ENCODE measurements at places on chromosomes 11 and 22.

GRCh38 chr11:24575392-24575791 lies 78.5 kb downstream of the LUZP2 start:
- DNase-seq: no peak

DNA sequence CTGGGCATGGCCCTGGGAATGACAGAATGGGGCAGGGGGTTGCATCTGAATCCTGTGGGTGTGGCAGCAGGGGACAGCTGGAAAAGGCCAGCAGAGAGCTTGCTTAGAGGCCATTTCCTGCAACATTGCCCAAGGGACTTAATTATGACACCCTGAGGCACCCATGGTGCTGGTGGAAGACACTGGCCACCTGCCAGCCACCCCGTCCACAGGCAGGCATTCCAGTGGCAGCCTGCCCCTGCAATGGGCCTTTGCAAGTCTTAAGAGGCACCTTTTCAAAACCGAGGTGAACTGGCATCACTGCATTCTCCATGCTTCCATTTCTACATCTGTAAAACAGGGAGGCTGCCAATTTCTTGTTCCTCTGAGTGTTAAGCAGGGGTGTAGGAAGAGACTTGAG lies 21.6 kb upstream of the SUSD2 start:
- no peak for DNase-seq

DNA sequence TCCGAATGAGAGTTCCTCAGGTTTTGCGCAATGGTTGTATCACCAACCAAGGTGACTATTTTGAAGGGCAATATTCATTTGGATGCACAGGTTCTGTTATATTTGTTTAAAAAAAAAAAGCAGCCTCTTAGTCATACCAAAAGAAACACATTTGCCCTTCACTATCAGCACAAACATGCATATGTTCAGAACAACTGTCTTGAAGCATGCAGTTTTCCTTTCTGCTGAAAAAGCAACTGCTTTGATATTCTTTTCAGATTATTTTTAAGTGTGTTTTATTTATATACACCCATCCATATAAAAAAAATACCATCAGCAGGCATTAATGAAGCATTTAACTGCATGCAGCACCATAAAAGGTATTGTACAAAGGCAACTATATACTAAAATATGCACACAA lies 67.8 kb downstream of the RBFOX2 start:
- DNase-seq: no peak

GRCh38 chr11:13984616-13985450 lies 22.3 kb downstream of the SPON1 start:
- DNase-seq: peak; percentile 27

- DNase-seq: no peak
Observed at GRCh38 chr11:121681550-121682268, 228.9 kb upstream of the SORL1-AS1 start.

GRCh38 chr11:1330473-1330872 lies 21.0 kb upstream of the TOLLIP start:
- no peak for DNase-seq

DNA sequence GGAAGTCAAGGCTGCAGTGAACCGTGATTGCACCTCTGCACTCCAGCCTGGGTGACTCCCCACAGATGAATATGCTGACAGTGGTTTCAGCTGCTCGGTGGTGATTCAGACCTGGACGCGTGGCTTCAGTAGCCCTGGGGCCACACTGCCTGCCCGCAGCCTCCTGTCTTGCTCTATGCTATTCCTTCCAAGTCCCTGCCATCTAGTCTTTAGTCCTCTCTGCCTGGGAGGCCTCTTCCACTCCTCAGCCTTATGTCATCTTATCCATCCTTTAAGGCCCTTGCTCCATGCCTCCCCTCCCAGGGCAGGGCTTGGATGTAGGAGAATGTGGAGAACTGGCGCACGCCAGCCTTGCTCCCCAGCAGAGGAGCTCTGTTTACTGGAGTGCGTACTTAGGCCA lies 23.0 kb downstream of the YDJC start:
- DNase-seq: no peak

DNA sequence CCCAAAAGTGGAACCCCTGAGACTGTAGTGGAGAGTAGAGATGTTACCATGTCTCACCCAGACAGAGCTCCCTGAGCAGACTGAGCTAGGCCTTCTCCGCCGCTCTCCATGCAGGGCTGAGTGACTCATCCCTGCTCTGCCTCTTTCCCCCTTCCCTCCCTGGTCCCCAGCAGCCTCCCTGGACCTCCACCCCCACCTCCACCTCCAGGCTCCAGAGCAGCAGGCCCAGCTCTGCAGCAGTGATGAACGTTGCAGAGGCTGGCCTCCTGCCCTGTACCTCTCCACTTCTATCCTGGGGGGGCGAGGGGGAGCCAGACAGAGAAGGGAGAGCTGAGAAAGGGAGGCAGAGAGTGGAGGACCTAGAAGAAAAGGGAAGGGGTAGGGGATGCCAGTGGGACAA lies 19.3 kb upstream of the ARAP1 start:
- peak; percentile 80 for DNase-seq

DNA sequence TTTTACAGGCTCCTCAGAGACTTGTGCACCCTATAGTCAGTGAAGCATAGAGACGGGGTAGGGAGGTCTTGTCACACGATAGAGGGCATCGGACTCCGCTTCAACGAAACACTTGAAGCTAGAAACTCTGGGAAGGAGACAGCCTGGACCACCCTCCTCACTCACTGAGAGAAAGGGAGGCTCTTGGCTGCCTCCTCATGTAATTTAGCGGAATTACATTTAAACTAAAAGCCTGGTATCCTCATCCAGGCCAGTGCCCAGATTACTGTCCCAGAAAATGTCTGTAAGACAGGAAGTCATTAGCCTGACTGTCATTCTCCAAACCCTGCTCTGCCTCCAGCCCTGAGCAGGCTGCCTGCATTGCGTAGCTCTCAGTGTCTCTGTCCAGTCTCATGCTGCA lies 36.0 kb downstream of the TTLL1 start:
- no peak for DNase-seq

DNA sequence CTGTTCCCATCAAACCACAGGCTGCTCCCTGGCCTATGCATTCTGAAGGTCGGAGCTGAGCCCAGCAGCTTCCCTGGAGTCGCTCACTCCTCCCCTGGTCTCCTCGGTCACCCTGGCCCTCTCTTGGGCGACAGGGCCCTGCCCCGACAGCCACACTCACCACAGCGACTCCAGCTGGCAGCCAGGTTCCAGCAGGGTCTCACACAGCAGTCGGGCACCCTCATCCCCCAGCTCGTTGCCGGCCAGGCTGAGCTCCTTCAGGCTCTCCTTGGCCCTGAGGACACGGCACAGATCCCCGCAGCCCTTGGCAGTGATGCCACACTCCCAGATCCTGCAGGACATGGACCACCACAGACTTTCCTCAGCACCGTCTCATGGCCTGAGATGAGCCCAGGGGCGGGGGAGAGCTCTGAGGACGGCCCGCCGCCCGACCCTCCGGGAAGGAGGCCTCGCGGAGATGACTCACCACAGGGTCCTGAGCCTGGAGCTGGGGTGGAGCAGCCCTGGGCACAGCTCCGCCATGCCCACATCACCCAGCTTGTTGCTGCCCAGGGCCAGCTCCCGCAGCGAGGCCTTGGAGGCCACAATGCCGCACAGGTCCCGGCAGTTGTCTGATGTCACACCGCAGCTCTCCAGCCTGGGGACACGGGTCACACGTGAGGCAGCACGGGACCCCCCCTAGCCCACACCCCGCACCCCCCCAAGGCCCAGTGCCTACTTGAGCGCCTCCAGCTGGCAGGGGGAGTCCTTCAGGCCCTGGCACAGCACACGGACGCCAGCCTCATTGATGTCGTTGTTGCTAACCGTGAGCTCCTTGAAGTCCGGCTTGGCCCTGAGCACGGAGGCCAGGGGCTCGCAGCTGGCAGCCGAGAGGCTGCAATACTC lies 8.5 kb downstream of the RNH1 start:
- no peak for DNase-seq

DNA sequence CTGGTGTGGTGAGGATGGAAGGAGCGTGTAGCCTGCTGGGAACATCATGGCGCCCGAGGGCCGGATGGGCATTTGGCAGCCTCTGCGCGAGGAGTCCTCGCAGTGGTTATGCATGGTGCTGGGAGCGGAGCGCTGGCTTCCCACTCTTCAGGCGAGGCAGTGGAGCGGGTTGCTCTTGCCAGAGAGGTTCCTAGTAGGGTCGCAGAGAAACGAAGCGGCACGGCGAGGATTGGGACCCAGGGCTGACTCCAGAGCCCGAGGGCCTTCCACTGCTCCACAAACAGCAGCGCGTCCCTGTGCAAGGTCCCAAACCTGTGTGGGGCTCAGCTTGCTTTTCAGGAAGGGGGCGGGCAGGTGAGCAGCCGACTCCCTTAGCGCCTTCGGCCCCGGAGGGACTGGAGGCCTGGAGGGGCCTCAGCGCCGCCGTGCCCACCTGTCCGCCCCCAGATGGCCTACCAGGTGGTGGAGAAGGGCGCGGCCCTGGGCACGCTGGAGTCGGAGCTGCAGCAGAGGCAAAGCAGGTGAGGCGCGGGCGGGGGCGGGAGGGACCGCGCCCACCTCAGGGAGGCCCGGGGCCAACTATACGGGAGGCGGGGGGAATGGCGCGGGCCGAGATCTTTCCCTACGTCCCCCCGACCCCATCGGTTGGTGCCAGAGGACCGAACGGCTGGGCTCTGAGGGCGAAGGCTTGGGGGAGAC lies 7.2 kb downstream of the ATG16L2 start:
- DNase-seq: no peak

DNA sequence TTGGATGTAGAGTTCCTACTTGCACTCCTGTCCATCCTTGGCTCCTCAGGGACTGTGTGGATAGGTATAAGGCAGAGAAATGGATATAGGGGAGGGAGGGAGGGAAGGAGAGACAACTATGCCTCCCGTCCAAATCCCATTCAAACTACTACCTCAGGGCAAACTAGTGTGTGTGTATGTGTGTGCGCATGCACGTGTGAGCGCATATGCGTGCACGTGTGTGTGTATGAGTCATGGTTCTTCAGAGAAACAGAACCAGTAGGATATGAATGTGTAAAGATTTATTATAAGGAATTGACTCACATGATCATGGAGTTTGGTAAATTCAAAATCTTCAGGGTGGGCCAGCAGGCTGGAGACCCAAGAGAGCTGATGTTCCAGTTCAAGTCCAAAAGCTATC lies 42.2 kb upstream of the DRD2 start:
- DNase-seq: no peak

DNA sequence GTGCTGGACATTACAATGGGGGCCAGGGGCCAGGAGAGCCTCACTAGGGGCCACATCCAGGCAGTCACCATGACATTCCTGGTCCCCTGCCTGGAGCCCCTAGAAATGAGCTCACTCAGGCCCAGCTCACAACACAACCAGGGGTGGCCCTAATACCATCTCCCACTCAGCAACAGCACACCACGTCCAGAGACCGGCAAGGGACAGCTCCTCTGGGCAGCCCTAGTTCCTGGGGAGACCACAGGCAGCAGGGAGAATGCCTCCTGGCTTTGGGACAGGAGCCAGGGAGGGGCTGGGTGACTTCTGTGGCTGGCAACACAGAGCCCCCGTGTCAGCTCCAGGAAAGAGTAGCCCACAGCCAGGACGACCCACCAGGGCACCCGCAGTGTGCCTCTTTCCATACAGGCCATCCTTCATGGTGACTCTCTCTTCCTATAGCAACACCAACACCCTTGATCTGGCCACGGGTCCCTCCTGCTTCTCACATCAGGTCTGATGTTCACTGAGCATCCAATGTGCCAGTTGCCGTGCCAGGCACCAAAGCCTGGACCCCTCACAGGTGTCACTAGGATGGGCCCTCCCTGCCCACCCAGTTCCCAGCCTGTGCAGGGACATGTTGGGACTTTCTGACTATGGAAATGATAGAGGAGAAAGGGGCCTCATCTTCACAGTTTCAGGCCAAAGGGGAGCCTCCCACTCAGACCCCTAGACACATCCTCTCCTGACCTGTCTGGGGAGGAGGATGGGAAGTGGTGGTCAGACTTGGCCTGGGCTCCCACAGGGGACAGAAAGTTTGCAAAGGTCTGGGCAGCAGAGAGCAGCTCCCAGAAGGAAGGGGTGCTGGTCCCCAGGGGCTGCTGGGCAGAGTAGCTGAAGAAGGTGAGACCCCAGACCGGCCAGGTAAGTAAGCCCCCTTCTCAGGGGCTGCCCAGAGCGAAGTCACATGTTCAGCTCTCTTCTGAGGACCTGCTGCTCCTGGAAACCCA lies 43.2 kb downstream of the IGLL5 start:
- DNase-seq: no peak

- no peak for DNase-seq
Observed at GRCh38 chr11:125425601-125426000, 70.5 kb downstream of the FEZ1 start.

GRCh38 chr22:36486619-36487384 lies 5.4 kb upstream of the TXN2 start:
- peak; percentile 50 for DNase-seq

DNA sequence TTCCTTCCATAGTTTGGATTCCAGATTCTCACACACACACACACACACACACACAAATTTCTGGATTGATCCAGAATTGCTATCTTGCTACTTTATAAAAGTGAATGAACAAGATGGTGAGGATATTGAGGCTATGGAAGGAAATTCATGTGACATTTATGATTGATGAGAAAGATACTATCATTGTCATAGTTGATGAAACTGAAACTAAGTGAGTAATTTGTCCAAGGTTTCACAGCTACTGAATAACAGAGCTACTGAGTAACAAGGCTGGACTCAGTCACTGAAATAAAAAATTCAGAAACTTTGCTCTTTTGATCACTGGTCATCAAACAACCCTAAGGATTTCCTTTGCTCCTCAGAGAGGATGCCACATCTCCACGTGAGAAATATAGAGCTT lies 16.2 kb downstream of the OR5D16 start:
- no peak for DNase-seq

GRCh38 chr11:6655790-6656583 lies at the start of gene DCHS1:
DCHS1 (minus strand) TSS chr11:6655809; CDS start chr11:6641613, 14,196 bp downstream.
- peak; percentile 52 for DNase-seq

DNA sequence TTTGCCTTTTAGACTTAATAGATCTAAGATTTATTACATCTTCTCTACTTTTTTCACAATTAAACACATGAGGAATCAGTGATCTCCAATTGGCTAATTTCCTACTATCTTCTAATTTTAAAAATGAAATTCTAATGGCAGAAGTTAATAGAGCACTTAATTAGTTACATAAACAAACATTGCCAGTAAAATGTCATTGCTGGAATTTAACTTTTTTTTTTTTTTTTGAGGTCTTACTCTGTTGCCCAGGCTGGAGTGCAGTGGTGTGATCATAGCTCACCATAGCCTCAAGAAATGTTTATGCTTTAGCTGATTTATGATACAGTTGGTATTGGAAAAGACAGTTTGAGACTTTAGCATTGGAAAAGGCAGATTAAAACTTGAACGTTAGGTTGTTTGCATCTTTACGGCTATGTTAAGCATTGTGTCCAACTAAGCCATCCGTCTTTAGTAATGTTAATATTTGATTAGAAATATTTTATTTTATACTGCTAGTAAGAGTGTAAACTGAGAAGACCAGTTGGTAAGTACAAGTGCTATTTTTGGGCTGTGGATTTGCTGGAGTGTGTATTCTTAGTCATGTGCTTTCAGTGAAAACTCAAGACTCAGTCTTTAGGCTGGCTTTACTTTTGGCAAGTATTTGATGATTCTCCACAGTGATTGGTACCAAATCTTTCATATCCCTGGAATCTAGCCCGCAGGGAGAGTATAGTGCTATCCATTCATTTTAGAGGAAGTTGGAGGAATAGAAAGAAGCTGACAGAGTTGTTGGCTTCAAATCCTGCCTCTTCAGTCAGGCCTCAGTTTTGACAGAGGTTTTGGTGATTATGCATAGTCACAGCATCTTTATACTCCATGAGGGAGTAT lies 4.5 kb downstream of the ANO5 start:
- no peak for DNase-seq

- no peak for DNase-seq
Observed at GRCh38 chr22:25566898-25567235, 2.4 kb downstream of the GRK3 start.

All from GM03348 (cell line).